ENCODE measurements at places on chromosomes 7 and 10.

DNA sequence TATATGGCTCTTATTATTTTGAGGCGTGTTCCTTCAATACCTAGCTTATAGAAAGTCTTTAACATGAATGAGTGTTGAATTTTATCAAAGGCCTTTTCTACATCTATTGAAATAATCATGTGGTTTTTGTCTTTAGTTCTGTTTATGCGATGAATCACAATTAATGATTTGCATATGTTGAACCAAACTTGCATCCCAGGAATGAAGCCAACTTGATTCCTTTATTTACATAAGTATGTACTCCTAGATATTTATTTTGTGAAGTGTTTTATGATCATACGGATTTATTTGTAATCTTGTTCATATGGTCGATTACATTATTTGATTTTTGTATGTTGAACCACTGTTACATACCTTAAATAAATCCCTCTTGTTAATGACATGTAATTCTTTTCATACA is 244.3 kb upstream of the KCND2 start:
- DNase-seq = no peak

- no peak for DNase-seq
Measured at GRCh38 chr7:137272249-137272648, 71.3 kb downstream of the PTN start.

GRCh38 chr10:5503477-5503835 is 4.1 kb upstream of the CALML5 start:
- DNase-seq = no peak

DNA sequence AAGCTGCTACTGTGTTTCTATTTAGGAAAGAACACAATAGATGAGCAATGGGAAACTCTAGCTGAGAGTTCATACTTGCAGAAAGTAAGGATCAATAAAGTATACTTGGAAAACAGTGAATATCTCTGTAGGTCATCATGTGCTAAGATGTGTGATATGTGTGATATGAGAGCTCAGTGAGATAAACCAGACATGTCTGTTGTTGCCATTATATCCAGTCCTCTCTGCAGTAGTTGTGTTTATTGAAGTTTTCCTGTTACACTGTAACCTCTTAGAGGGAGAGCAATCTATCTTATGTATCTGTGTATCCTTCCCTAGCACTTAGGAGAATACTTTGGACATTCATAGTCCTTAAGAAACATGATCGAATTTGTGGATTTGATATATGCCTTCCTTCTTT is 19.1 kb downstream of the TRUB1 start:
- DNase-seq = no peak

DNA sequence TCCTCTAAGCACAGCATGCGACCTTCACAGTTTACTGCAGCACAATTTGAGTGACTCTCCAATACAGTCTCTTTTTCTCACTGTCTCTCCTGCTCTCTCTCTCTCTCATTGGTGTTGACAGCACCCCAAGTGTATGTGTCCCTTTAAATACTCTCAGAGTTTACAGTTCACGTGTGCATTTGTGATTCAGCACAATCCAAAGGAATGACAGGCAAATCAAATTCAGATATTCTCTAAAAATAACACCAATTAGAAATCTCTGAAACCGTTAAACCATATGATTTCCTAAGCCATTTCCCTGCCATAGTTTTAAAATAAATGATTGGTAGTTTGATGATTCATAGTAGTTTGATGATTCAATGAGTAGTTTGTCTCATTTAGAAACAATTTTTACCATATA is 104.0 kb upstream of the GAD2 start:
- no peak for DNase-seq

GRCh38 chr7:90957883-90958282 is 306.4 kb upstream of the FZD1 start:
- no peak for DNase-seq

GRCh38 chr10:60009276-60009675 is 102.9 kb upstream of the CCDC6 start:
- DNase-seq = no peak

DNA sequence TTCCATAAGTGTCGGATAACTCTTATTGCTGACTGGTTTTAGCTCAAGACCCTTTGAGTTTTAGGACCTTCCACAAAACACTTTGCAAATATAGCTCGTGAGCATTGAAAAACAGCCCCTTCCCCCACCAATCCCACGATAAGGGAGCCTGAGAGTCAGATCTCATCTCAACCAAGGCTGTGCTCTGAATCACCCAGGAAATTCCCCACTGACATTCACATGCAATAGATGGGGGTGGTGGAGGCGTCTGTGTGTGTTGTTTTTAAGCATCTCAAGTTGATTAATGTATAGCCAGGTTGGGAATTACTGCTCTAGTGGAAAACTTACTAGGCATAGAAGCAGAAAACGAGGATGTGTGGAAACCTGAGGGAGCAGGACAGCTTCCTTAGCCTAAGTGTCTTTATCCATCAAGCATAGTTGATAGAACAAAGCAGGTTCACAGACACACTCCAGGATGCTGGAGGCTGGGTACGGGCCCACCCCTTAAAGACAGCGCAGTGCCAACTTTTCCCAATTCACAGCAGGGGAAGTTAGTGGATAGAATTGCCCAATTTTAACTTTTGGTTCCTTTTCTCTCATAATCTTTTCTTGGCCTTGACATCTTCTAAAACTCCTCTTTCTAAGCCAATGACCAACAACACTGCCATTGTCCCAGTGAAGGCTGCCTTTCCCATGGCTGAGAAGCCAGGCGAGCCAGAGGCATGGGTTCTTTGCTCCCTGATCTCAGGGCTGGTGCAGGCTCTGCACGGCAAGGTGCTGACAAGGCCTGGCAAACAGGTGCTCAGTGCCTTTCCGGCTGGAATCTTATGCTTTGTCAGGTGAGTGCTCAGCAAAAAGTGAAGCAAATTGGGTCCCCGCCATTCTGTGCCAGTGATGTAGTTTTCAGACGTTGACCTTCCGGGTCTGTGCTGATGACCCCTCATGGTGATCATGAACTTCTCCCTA is 98.5 kb upstream of the INSIG1 start:
- DNase-seq = peak; percentile 61

DNA sequence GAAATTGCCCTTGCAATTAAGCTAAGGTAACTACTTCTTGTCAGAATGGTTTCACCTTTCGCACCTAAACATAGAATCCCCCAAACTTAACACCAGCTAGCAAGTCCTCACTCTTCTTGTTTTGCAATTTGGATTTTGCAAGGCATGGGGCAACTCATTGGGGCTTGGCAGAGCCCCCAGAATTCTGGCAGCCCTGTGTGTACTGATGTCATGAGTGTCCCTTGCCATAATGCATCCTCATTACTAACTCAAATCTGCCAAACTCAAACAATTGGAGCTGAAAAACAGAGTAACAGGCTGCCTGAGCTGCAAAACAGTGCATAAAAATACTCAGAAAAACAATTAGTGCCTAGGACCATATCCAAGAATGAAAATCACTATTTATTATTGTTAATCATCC is 7.9 kb upstream of the XPNPEP1 start:
- DNase-seq = no peak

DNA sequence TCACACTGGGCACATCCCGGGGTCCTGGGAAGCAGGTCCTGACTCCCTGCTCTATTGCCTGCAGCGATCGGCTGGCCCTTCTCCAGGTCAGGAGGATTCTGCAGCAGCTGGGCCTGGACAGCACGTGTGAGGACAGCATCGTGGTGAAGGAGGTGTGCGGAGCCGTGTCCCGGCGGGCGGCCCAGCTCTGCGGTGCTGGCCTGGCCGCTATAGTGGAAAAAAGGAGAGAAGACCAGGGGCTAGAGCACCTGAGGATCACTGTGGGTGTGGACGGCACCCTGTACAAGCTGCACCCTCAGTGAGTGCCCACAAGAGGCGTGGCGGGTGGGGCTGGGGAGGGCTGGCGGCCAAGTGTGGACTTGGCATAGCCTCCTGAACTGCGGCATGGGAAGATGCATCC is 12.8 kb upstream of the HK1 start:
- no peak for DNase-seq
